ENCODE measurements at places on chromosomes 6 and 20.

DNA sequence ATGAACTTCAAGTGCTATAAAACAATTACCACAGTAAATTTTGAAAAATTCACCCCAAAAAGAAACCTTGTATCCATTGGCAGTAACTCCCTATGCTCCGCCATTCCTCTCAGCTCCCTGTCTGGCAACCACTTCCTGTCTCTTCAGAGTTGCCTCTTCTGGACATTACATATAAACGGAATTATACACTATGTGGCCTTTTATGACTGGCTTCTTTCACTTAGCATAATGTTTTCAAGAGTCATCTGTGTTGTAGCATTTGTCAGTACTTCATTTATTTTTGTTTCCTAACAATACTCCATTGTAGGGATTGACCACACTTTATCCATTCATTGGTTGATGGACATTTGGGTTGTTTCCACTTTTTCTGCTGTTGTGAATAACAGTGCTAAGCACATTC is 50.1 kb downstream of the CEP43 start:
- DNase-seq, result no peak

DNA sequence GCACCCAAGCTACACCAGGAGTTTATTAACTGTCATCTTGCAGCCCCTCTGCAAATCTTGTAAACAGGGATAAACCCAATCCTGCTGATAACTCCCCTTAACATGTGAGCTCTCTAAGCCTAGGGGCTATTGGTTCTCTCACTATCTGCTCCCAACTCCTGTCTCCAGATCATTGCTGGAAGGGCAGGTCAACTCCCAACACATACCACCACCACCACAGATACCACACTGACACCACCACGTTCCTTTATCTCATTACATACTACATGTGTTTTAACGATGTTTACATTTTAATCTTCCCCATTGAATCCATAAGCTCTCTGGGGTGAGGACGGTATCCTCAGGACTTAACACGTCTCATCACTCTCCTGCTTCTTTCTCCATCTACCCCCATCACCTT is 51.8 kb downstream of the SIM1 start:
- DNase-seq, result no peak

DNA sequence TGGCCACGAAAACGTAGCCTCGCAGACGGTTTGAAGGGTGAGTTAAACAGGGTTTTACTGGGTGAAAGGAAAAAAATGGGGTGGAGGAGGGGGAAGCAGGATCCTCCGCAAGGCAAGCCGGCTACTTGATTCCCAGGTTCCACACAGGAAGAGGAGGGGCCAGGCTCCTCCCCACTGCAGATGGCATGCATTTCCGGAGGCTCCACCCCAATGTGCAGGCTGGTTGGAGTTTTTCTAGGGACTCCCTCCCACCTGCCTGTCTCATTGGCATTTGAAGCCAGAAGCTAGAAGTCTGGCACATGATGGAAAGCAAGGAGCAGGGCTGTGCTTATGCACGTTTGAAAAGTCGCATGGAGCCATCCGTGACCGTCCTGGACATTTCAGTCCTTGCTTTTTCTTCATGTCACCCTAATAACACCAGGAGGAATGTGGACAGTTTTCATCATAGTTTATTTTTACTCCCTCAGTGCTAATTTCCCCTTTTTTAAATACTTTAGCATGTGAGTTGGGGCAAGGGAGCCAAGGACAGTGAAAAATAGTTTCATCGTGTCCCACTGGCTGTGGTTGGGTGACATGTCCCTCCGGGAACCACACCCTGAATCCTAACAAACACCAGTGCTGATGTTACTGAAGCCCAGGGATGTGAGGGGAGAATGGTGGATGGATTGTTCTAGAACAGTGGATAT is 100.1 kb upstream of the INSM1 start:
- DNase-seq, result no peak

- peak; percentile 17 for DNase-seq
Observed at GRCh38 chr6:169868458-169868857, 117.0 kb downstream of the ERMARD start.

DNA sequence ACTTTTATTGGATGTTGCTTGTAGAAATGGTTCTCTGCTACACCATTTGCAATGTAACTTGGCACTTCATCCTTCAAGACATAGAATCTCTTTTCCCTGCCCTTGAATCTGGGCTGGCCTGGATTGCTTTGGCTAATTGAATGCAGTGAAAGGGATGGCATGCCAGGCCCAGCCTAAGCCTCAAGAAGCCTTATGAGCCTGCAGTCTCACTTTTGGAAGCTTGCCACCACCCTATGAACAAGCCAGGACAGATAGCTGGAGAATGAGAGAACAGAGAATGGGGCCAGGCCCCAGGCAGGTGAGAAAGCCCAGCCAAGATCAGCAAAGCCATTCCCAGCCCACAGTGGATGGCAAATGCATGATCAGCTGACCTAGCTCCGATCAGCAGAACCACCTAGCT is 350.7 kb upstream of the RNF24 start:
- DNase-seq, result no peak

DNA sequence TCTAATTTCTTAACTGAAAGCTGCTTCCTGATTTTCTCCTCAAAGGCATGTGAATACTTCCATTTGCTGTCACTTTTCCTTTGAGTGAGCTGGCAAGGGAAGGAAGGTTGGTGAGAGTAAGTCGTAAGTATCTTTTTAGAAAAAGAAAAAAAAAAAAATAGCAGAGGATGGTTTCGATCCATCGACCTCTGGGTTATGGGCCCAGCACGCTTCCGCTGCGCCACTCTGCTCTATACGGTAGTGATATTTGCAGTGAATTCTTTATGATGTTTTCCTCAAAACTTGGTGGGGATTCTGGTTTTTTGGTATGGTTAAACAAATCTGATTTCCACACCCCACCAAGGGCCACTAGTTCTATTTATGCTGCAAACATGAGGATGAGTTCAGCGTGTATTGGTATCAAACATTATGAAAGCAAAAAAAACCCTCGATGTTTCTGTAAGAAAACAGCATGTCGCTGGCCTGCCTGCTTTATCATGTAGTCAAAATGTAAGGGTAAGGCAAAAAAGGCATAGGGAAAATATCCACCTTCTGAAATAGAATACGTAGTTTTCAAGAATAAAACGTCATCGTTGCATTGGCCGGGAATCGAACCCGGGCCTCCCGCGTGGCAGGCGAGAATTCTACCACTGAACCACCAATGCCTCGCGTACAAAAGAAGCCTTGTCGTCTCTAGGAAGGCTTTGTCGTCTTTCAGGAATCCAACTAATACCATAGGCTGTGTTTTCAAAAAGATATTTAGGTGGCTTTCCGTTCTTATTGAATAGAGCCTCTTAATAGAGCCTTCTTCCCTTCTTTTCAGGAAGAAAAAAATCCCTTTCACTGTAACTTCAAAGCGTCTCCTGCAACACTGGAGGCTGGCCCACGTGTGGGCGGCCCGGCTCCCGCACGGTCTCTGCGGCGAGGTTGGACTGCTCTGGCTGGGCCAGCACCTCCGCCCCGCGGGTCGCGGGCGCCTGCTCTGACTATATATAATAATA is 9.6 kb downstream of the OR2B2 start:
- DNase-seq, result peak; percentile 86

DNA sequence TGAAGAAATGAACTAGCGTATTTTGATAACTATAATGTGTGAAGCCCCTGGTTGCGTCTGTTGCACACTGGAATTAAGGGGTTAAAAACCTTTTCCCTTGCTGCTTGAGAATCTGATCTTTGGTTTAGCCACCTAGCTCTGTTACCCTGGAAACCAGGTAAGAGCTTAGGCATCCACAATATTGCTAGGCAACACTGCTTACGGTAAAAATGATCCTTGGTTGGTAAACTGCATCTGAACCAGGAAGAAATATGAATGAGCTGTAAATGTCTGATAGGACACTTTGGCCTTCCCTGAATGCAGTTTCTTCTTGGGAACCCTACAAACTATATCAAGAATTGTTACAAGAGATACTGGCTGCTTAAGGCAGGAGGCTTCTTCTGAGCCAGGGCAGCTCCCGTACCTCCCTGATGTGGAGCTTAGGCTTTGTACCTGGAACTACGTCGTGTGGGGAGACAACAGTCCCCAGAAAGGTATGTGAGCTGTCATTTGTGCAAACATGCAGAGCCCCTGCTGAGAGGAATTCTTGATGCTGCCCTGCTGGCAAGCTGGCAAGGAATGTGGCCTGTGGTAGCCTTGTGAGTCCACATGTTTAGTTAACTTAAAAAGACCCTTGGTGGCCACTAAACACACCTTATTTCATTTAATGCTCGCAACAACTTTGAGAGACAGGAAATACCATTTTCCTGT is 18.4 kb downstream of the UBE3D start:
- DNase-seq, result no peak

DNA sequence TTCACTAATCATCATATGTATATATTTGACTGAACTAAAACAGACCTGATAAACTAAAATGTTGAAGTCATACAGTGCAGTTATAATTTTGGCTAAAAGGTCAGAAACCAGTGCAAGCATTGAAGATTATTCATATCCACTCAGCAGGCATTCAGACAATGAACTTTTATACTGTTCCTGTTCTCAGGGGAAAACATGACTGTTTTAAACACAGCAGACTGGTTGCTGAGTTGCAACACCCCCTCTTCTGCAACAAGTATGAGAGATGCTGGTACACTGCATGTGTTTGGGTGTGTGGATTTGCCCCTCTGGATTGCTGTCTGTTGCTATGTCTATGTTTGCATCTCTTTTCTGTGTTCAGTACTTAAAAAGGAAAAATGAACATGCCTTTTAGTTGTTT is 206.8 kb downstream of the EYA4 start:
- DNase-seq, result no peak

DNA sequence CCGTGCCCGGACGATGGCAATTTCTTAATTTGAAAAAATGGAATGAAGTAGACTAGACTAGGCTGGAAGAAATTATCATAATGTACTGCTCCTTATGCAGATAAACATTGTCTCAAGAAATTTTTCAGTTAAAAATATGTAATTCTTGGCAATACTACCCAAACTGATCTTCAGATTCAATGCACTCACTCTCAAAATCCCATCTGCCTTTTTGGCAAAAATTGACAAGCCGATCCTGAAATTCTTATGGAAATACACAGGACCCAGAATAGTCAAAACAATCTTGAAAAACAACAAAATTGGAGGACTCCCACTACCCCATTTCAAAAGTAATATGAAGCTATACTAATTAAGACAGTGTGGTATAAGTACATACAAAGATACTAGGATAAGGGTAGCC is 19.0 kb downstream of the SLC23A2 start:
- no peak for DNase-seq

DNA sequence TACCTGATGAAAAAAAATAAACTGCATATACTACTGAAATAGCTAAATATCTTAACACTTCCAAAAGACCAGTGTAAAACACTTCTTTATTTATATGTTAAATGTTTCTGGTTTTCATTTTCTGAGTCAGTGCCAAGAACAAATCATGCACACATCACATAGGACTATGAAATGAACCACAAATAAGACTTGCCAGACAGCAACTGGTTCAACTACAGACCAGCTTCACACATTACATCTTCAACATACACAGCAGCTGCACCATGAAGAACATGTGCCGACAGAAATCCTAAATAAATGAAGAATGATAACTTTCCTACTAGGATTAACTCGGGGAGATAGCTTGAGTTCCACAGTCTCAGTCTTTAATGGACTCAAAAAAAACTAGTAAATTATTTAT is 168.3 kb upstream of the STXBP5 start:
- no peak for DNase-seq

DNA sequence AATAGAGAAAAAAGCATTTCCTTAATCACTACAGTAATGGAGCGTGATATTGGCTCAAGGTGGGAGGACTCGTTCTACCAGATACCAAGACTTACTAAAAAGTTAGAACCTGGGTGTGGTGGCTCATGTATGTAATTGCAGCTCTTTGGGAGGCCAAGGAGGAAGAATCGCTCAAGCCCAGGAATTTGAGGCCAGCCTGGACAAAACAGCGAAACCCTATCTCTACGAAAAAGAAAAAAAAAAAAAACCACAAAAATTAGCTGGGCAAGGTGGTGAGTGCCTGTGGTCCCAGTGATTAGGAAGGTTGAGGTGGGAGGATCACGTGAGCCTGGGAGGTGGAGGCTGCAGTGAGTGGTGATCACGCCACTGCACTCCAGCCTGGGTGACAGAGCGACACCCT is 24.0 kb upstream of the ATRN start:
- no peak for DNase-seq

DNA sequence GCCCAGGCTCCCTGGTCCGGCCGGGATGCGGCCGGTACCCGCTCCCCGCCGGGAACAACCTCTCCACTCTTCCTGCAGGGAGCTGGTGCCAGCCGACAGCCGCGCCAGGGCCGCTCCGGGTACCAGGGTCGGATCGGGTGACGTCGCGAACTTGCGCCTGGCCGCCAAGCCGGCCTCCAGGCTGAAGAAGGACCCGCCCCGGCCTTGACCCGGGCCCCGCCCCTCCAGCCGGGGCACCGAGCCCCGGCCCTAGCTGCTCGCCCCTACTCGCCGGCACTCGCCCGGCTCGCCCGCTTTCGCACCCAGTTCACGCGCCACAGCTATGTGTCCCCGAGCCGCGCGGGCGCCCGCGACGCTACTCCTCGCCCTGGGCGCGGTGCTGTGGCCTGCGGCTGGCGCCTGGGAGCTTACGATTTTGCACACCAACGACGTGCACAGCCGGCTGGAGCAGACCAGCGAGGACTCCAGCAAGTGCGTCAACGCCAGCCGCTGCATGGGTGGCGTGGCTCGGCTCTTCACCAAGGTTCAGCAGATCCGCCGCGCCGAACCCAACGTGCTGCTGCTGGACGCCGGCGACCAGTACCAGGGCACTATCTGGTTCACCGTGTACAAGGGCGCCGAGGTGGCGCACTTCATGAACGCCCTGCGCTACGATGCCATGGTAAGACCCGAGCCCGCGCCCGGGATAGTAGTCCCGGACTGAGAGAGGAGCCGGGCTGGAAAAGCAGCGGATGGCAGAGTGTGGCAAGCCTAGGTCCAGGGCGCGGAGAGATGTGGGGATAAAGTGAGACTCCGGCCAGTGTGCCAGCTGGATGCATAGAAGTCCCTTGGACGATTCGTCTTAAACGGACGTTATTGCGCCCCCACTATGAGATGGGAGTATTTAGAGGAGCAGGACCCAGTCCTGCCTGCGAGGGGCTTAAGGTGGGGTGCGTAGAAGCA is at the start of gene NT5E:
Gene NT5E (plus strand): TSS at position 266 of the 942 bp plus-strand sequence. CDS start 57 bp downstream, at position 323.
- no peak for DNase-seq

DNA sequence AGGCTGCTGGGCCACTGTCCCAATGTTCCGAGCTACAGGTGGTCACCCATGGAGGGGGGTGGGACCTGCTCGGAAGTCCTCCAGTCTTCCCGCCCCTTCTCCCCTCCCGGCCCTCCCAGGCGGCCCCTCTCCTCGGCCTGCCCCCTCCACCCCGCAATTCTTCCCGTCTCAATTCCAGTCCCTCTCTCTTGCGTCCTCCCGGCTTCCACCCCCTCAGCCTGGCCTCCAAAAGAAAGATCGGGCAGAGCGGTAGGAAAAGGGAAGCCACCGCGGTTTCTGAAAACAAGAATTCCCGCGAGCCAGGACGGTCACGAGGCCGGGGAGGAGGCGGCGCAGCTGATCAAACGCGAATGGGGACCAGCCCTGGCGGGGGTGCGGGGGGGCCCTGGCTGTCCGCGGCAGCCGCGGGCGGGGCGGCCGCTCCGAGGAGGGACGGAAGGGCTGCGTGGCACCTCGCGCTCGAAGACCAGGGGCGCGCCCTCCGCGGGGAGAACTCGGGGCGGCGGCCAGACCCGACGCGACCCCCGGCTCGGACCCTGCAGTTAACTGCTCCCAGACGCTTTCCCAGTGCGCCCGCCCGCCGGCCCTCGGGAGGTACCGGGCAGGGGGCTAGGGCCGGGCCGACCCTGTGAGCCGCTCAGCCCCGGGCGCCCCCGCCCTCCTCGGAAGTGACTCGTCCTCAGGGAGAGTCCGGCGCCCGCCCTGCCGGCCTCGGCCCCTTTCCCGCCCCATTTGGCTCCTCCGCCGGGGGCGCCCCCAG is 1.0 kb downstream of the PXDC1 start:
- no peak for DNase-seq

GRCh38 chr6:79824202-79824601 is 123.2 kb downstream of the ELOVL4 start:
- DNase-seq, result no peak

Measured in stimulated activated CD4-positive, alpha-beta T cell treated with anti-CD3 and anti-CD28 coated beads, TNF-alpha, amount 100 ng/mL, for 4 hours (primary cell).